ENCODE measurements at places on chromosomes 13 and 19.

DNA sequence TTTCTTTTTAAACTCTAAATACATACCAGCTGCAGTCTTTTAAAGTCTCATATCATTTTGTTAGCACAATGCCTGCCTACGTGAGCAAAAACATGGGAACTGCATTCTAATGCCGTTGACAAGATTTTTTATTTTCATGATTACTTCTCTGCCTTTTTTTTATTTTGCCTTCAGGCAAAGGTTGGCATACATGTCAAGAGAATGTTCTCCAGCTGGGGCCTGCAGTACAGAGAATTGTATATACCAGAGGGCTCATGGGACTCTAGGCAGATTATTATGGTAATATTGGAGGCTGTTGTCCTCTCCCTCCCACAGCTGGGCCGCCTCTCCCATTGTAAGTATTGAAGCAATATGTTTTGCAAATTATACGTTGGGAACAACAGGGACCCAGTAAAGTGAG is 53.9 kb upstream of the OBI1 start:
- no peak for DNase-seq

GRCh38 chr13:30466358-30466714 is 600 bp upstream of the HMGB1 start:
- no peak for DNase-seq

GRCh38 chr19:33413426-33413725 is 39.9 kb downstream of the CEBPG start:
- DNase-seq, result no peak

DNA sequence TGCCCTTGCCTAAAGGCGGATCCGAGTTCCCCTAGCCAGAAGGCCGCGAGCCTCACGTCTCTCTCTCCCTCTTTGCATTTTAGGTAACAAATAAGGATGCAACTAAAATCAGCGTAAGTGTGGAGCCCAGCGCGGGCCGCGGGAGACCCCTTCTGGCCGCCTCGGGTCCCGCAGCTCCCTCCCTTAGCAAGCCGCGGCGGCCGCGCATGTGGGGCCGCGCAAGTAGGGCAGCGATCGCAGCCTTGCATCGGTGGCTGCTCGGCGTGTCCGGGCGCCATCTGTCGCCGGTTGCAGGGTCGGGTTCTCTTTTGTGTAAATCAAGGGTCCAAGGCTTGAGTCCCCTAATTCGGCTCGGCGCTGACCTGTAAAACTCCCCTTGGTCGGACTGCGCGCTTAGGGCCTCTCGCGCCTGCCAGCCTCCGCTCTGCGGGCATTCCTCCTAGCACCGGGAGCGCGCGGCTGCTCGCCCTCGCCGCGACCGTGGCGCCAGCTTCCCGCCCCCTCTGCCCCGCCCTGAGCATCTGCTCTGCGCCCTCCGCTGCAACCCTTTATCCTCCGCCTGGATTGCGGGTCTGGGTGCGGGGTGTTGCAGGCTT is 2.7 kb downstream of the VSTM2B start:
- DNase-seq, result no peak

DNA sequence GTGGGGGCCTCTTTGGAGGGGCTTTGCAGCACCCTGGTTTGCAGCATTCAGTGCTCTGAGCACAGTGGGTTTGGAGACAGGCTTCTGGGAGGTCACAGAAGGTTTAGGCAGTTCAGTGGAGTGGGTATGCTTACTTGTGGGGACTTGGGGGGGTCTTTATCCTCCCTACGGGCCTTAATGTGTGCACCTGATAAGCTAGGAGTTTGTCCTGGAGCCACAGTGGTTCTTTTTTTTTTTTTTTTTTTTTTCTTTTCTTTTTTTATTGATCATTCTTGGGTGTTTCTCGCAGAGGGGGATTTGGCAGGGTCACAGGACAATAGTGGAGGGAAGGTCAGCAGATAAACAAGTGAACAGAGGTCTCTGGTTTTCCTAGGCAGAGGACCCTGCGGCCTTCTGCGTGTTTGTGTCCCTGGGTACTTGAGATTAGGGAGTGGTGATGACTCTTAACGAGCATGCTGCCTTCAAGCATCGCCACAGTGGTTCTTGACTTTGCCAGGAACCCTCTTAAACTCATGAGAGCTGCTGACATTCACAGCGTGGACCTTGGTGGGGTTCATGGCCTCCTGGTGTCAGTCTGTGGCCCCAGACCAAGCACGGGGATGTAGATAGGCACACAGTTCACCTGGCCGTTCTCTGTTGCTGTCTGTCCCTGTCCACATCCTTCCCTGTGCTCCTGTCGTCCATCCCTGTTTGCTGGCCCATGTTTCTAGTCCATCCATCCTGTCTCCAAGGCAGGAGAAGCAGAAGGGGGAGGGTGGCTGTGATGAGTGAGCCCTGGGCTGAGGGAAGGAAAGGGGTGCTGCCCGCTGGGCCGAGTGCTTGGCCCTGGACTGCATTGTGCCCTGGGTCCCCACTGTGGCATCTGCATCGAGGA is 2.7 kb downstream of the EGLN2 start:
- DNase-seq, result no peak

DNA sequence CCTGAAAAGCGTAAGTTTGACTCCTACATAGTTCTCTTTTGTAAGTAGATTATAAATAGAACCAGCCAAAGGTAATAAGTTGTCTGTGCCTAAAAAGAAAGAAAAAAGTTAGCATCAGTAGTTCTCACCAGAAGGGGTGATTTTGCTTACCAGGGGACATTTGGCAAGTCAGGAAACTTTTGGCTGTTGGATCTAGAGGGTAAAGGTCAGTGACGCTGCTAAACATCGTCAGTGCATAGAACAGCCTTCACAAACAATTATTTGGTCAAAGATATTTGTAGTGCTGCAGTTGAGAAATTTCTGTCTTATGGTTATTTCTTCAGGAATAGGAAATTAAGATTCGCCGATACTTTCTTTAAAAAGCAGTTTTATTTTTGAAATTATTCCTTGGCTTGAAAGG is 2.0 kb downstream of the USPL1 start:
- no peak for DNase-seq

- no peak for DNase-seq
Measured at GRCh38 chr19:55115446-55116065, 1.9 kb downstream of the PPP1R12C start.

GRCh38 chr13:92303428-92303827 is 905.0 kb downstream of the GPC5 start:
- DNase-seq, result no peak

GRCh38 chr13:52411629-52412028 is 5.7 kb upstream of the THSD1 start:
- DNase-seq, result no peak

Data from NCI-H1105 treated with DMSO at 0.1 percent for 48 hours (cell line).